Left ventricle myocardium inferior (tissue), 1 donor: ENCODE measurements at places on chromosomes 2 and 18. TPM values are rescaled to one million over a fixed set of nuclear protein-coding genes. Genes with fewer than 3 reads are reported as not detected.

DNA sequence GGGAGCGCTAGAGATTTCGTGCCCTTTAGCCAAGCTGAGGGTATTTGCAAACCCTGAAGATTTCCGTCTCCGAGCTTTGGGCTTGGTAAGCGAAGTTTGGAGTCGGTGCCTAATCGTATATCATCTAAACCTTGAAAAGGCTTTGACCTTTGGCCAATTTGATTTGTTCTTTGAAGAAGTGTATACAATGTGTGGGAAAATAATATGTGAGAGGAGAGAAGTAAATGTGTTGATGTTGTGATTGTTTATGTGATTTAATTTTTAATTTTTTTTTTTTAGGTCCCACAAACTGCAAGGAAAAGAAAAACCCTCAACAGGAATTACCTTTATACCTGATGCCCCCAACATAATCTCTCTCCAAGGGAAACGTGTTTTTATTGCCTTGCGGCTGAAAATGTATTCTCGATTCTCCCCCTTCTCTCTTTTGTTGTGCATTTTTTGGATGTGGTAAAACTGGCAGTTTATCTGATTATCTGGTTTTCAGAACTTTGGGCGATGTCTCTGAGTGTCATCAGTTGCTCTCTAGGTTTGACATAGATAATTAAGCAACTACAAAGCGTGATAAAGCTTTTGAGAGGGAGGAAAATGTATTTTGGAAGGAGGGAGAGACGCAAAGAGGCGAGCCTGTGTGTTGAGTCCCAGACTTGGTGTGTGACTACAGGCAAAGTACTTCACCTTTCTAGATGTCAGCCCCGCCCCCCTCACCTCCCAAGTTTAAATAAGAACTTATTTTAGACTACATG, 912 bp upstream of the FBXO11 start:
- peak overlapping the region; percentile 98 for H3K4me3 ChIP-seq
- H3K27ac ChIP-seq = peak overlapping the region; percentile 99
- no peak for DNase-seq

Gene OR6B2
- total RNA-seq = not detected

DNA sequence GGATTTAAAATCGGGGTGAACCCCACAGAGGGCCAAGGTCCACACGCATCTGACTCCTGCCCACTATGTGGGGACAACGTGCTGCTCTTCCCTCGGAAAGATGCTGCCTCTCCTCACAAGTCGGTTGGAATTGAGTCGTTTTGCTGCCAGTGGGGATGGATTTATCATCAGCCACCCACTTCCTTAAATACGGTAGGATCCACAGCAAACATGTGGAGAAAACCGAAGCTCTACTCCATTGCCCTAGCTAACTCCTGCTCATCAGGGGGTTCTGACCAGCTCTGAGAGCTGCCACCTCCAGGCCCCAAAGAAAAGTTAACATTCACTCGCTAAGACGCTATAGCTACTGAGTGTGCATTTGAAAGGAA, 80.9 kb downstream of the CHRNA1 start:
- no peaks in the 10 kb centered on the region for H3K36me3 ChIP-seq
- peak overlapping the region; percentile 86 for H3K4me3 ChIP-seq
- no peak for DNase-seq
- H3K4me1 ChIP-seq = peaks cover 52% of the 10 kb centered on the region
- no peaks in the 10 kb centered on the region for H3K27me3 ChIP-seq

Gene OTOS
- total RNA-seq = not detected

- H3K4me1 ChIP-seq = no peaks in the 10 kb centered on the region
- no peak overlapping the region for H3K4me3 ChIP-seq
- H3K36me3 ChIP-seq = no peaks in the 10 kb centered on the region
- H3K27me3 ChIP-seq = no peaks in the 10 kb centered on the region
Measured at GRCh38 chr2:138081225-138082073, 117.2 kb downstream of the HNMT start.

Gene TUBA4B
- total RNA-seq = not detected

- H3K4me1 ChIP-seq = no peaks in the 10 kb centered on the region
- H3K27me3 ChIP-seq = no peaks in the 10 kb centered on the region
- no peak for DNase-seq
- no peak overlapping the region for H3K27ac ChIP-seq
- H3K36me3 ChIP-seq = no peaks in the 10 kb centered on the region
Measured at GRCh38 chr2:80141007-80141726, 163.4 kb downstream of the LRRTM1 start.

DNA sequence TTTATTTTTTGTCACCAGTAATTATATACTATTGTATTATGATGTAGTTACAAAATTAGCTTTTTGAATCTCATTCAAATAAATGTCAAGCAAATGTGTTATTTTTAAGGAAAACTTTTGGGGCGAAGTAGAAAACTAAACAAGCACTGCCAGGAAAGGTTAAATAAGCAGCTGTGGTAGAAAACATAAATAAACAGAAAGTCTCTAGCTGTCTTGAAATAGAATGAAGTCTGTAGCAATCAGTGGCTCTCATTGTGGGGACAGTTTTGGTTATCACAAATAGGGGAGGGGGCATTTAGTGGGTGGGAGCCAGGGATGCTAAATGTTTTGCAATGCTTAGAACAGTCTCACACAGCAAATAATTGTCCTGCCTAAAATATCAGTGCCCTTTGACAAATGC, 3.4 kb downstream of the INSIG2 start:
- DNase-seq = no peak
- H3K4me1 ChIP-seq = peaks cover 35% of the 10 kb centered on the region
- no peaks in the 10 kb centered on the region for H3K27me3 ChIP-seq
- no peak overlapping the region for H3K4me3 ChIP-seq

DNA sequence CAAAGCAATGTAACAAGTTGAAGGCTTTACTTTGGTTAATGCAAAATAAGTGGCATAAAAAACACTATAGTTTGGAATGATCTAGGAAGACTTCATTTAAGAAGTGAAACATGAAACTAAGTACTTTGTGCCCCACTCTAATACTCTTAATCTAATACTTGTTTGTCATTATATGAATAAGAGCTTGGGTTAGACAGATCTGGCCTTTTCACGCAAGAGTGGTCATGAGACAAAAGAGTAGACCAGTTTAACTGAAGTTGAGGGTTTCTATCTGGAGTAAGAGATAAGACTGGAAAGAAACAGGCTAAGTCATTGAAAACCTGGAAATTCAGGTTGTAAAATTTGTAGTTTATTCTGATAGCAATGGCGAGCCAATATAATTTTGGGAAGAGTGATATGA, 2.8 kb downstream of the SLC30A6 start:
- H3K4me1 ChIP-seq = peaks cover 42% of the 10 kb centered on the region
- DNase-seq = no peak
- peaks cover 28% of the 10 kb centered on the region for H3K36me3 ChIP-seq
- no peak overlapping the region for H3K4me3 ChIP-seq
- H3K27ac ChIP-seq = no peak overlapping the region
- no peaks in the 10 kb centered on the region for H3K27me3 ChIP-seq

GRCh38 chr2:28354920-28355520, 37.6 kb upstream of the FOSL2 start:
- H3K27ac ChIP-seq = peak overlapping the region; percentile 96
- DNase-seq = no peak
- H3K4me1 ChIP-seq = peaks cover 21% of the 10 kb centered on the region
- no peaks in the 10 kb centered on the region for H3K36me3 ChIP-seq
- no peaks in the 10 kb centered on the region for H3K27me3 ChIP-seq
- no peak overlapping the region for H3K4me3 ChIP-seq

GRCh38 chr2:45014016-45014702, 4.9 kb upstream of the SIX2 start:
- DNase-seq = peak; percentile 69
- H3K27ac ChIP-seq = peak overlapping the region; percentile 72
- H3K4me3 ChIP-seq = peak overlapping the region; percentile 67
- peaks cover 98% of the 10 kb centered on the region for H3K27me3 ChIP-seq

DNA sequence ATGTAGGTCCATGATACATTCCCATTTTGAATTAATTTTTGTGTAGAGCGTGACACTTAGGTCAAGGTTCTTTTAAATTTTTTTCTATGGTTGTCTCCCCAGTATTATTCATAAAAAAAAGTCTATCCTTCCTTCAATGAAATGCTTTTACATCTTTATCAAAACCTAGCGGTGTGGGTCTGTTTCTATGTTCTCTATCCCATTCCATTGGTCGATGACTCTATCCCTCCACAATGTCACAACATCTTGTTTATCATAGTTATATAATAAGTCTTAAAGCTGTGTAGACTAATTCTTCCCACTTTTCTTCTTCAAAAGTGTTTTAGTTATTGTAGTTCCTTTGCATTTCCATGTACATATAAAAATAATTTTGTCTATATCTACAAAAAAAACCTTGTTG, 47.2 kb upstream of the GPR17 start:
- H3K27me3 ChIP-seq = no peaks in the 10 kb centered on the region
- H3K4me3 ChIP-seq = no peak overlapping the region
- H3K4me1 ChIP-seq = no peaks in the 10 kb centered on the region
- no peak for DNase-seq
- no peaks in the 10 kb centered on the region for H3K36me3 ChIP-seq

DNA sequence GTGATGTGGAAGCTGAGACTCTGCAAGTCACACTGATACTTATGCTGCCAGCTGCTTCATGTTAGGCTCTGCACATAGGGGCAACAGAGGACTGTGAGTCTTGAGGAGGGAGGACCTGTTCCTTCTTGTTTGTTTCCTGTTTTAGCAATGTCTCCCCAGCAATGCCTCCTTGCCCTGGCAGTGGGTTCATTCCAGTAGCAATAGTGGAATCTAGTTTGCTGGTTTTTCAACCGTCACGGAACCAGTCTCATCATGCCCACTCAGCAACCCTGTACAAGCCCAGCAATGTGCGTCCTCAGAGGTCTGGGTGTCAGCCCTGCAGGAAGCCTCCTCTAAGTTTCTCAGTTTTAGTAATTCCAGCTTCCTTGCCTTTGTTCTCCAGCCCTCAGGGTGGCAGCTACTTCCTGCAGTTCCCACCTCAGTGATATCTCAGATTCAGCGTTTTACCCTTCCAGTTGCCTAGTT, 20.5 kb upstream of the ITGB6 start:
- H3K36me3 ChIP-seq = no peaks in the 10 kb centered on the region
- H3K27ac ChIP-seq = peak overlapping the region; percentile 86
- no peaks in the 10 kb centered on the region for H3K27me3 ChIP-seq
- H3K4me3 ChIP-seq = no peak overlapping the region
- no peak for DNase-seq
- H3K4me1 ChIP-seq = peaks cover 40% of the 10 kb centered on the region

Gene TEX261
- total RNA-seq = 50.7 TPM

GRCh38 chr18:25392192-25392591, 40.2 kb upstream of the ZNF521 start:
- H3K36me3 ChIP-seq = no peaks in the 10 kb centered on the region
- no peaks in the 10 kb centered on the region for H3K27me3 ChIP-seq
- H3K4me1 ChIP-seq = no peaks in the 10 kb centered on the region

Gene NOSTRIN
- 14.7 TPM for total RNA-seq

Gene TNFAIP6
- 2.9 TPM for total RNA-seq

Gene SESTD1
- total RNA-seq = 33.7 TPM

DNA sequence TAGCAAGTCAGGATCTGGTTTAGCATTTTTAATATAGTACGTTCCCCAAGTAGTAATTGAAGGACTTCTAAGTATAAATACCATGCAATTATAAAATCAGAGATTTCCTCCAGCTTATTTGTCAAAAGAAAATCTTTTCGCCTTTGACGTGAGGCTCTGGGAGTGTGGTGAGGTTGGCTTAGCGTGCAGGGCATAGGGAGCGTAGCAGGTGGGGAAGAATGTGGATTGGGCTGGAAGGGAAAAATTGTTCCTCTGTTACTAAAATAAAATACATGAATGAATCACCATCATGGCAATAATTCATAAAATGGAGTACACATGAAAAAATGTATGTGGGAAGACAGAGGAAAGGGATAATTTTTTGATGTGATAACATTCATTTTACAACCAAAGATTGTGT, 5.4 kb upstream of the IL1RL2 start:
- H3K36me3 ChIP-seq = peaks cover 19% of the 10 kb centered on the region
- no peak overlapping the region for H3K4me3 ChIP-seq
- H3K27ac ChIP-seq = no peak overlapping the region

GRCh38 chr2:181698223-181698622, 17.9 kb upstream of the NEUROD1 start:
- no peak overlapping the region for H3K4me3 ChIP-seq
- no peaks in the 10 kb centered on the region for H3K36me3 ChIP-seq
- DNase-seq = no peak
- H3K27me3 ChIP-seq = peaks cover 15% of the 10 kb centered on the region
- H3K27ac ChIP-seq = no peak overlapping the region

Gene LIPG
- not detected for total RNA-seq

DNA sequence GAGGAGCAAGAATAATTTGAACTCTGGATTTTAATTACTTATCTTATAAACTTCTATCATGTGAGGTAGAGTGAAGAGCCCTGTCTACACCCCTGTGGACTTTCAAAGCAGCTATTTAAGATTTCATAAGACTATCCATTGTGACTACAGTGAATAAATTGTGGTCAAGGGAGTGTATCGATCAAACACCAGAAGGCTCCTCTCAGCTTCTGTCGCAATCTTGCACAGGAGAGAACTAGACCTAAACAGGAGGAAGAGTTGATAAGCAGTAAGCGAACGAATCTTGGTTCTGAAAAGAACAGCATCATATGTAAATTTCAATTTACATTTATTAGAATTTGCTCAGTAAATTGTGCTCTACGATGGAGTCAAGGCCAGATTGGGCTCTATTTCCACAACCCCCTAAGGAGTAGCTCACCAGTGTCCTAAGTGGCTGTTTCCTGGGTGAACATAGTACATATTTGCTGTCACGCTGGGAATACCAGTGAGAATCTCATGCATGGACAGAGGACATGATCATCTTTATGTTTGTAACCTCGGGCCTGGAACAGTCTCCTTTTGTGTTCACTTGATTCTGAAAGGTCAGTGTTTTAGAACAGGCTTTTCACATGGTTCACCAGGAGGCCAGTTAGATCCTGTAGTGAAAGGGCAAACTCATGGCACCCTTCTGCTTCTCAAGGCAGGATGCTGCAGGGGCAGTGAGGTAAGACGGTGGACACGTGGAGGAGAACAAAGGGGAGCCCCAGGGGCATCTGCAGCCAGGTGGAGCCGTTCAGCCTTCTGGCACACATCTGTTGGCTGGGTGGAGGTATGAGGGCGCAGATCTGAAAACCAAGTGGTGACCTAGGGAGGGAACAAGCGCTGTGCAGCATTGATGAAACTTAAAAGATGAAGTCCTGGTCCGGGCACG, 33.3 kb downstream of the NPAS2 start:
- H3K27me3 ChIP-seq = no peaks in the 10 kb centered on the region
- peak overlapping the region; percentile 44 for H3K27ac ChIP-seq
- H3K4me3 ChIP-seq = no peak overlapping the region
- H3K36me3 ChIP-seq = no peaks in the 10 kb centered on the region
- DNase-seq = no peak
- peaks cover 68% of the 10 kb centered on the region for H3K4me1 ChIP-seq

GRCh38 chr2:146734042-146734820, 1110.6 kb upstream of the ACVR2A start:
- no peaks in the 10 kb centered on the region for H3K27me3 ChIP-seq
- no peak overlapping the region for H3K4me3 ChIP-seq
- DNase-seq = no peak
- H3K4me1 ChIP-seq = no peaks in the 10 kb centered on the region

Gene CD28
- 0.77 TPM for total RNA-seq

DNA sequence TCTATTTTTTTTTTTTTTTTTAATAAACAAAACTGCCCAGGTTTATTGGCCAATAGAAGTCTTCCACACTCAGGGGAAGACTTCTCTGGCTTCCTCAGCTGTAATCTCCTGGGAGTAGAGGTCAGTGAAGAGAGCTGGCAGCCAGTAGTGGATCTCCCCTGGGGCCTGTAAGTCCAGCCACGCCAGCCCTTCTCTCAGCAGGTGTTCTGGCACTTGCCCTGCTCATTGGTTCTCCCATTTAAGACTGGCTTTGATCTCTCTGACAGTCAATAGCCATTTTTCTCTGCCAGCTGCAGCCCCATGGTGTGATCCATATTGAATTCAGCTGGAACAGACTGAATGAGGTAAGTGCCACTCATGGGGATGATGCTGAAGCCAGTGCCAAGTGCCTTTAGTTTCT, 170.6 kb upstream of the SPHKAP start:
- no peaks in the 10 kb centered on the region for H3K27me3 ChIP-seq
- H3K36me3 ChIP-seq = no peaks in the 10 kb centered on the region
- peaks cover 3% of the 10 kb centered on the region for H3K4me1 ChIP-seq
- H3K27ac ChIP-seq = no peak overlapping the region
- no peak overlapping the region for H3K4me3 ChIP-seq
- DNase-seq = no peak
